ENCODE measurements at places on chromosomes 7 and 10.

GRCh38 chr10:118892255-118892654 lies 137.3 kb upstream of the NANOS1 start:
- DNase-seq, result no peak

DNA sequence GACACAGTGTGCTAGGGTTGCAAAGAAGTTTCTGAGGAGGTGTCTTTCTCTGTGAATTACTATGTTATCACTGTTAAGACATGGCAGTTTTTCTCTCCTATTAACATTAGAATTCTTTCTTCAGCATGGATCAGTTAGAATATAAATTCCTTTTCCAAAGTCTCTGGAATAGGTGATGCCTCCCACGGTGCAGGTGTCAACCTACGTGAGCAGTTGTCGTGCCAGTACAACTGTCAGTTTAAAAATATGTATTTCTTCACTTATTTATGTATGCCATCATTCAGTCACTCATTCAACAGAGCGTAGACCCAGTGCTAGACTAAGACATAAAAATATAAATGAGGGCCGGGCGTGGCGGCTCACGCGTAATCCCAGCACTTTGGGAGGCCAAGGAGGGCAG lies 83.5 kb downstream of the TACC2 start:
- DNase-seq, result no peak

DNA sequence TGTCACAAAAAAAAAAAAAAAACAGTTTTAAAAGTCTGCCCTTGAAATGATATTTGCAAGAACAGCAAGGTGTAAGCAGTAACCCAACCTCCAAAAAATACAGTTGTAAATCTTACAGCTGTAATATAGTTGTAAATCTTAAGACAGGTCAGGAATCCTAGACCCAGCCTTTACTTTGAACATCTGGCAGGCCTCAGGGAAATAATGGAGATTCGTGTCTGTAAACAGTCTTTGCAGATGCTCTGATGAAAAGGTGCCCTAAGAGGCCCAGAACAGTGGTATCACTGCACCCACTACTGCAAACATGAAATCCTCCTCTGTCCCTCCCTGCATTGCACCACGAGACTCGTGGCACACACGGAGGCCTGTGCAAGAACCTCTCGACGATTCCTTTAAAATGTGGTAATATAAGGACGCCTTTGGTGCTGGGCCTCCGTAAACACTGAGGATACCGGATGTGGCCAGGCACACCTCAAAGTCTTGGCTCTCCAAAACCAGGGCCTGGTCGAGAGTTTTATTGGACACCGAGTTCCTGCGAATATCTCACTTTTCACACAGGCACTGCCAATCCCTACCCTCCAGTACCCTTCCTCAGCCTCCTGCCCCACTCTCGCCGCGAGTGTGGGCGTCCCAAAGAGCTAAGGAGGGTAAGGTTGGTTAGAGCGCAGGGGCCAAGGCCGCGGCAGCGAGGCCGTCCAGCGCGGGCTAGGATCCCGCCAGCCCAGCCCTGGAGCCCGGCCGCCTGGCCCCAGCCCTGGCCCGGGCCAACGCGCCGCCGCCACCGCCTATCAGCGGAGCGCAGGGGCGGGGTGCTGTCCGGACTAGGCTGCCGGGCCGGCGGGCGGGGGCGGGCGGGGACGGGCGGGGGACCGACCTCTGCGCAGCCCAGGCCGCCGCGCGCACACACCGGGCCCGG lies at the start of gene REEP3:
Gene REEP3 (plus strand): TSS at position 902 of the 916 bp plus-strand sequence. CDS start 145 bp downstream, outside the sequence.
- DNase-seq, result no peak

GRCh38 chr7:87316846-87317552 lies 28.5 kb upstream of the CROT start:
- DNase-seq, result no peak

DNA sequence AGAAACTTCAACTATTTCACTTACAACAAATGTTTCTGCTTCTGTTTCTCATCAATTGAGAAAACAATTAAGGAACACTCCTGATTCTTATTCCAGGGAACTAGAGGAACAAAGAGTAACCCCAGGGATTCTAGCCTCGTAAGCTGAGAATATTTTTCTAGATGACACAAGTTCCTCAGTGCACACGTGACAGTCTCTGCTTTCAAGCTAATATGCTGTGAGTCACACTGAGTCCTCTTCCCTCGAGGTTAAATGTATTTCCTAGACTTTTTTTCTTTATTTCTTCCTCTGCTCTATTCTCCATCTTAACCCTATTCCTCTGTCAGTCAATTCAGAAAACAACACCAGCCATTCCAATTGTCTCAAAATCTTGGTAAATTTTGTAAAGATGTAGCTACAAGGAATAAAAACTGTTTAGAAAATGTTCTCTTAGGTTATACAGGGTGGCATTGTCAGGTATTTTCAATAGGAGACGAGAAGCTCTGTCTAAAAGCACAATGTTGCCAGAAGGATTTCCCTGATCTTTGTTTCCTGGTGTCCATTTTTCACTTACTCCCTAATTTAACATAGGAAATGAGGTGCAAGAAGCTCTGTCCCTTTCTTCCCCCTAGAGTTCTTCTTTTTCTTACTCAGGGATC lies 5.8 kb upstream of the C1GALT1 start:
- DNase-seq, result no peak

- DNase-seq, result no peak
Measured at GRCh38 chr10:132860532-132860931, 74.6 kb upstream of the NKX6-2 start.

- DNase-seq, result no peak
Measured at GRCh38 chr10:16381083-16381482, 55.7 kb upstream of the PTER start.

GRCh38 chr10:74145133-74145532 lies 5.5 kb downstream of the AP3M1 start:
- no peak for DNase-seq

GRCh38 chr7:36746347-36746746 lies 22.1 kb upstream of the AOAH start:
- DNase-seq, result no peak

DNA sequence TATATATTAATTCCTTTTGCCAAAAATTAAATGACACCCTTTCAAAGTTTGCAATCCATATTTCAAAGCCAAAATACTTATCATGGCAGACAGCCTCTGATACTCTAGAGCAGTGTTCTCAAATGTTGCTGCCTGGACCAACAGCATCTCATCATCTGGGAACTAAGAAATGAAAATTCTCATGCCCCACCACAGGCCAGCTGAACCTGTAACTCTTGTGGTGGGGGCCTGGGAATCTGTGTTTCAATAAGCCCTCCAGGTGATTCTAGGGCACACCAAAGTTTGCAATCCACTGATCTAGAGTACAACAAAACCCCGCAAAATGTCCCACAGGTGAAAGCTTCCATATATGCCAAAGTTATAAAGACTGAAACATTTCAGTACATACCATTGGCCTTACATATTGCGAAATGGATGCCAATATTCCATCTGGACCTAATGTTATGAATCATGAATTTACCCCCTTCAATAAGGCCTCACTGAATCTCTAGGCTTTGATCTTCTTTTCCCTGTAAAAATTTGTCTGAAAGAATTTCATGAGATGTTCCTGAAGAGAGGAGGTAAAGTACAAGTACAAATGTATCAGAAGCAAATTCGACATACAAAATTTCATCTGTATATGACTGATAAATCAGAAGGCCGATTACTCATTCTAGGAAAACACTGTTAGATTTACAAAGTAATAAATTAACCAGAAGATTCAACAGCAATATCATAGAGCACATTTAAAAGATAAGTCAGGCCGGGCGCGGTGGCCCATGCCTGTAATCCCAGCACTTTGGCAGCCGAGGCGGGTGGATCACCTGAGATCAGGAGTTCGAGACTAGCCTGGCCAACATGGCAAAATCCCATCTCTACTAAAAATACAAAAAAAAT lies 25.3 kb upstream of the EPC1 start:
- no peak for DNase-seq

DNA sequence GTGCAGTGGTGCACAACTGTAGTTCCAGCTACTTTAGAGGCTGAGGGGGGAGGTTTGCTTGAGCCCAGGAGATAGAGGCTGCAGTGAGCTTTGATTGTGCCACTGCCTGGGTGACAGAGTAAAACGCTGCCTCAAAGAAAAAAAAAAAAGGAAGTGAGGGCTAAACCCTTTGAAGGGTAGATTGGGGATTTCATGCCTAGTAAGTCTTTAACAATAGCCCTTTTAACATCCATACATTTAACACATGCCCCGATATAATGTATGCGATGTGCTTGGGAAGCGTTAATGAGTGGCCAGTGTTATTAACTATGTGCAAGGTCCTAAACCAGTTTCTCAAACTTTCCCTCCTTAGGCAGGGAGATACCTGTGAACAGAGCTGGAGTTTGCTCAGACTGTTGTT lies 229.2 kb upstream of the HPS1 start:
- DNase-seq, result no peak

DNA sequence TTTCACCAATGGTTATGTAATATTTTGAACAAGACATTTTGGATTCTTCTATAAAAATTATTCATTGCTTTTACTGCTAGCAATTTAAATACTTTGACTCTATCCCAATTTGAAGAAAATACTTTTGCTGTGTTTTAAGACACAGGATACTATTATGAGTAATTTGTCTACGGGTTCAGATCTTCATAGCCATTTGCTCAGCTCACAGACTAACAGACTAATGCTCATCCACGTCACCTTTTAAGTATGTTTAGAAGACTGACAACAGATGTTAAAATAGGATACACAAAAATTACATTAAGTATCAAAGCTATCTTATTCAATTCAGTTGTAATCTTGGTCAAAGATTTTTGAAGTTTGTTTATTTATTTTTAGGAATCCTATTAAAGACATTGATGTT lies 251.3 kb upstream of the CHRM2 start:
- no peak for DNase-seq

Data from NCI-H1930 (cell line).